Spleen (tissue), 13 donors: ENCODE measurements at places on chromosomes 7 and 10. TPM values are rescaled to one million over a fixed set of nuclear protein-coding genes. Genes with fewer than 3 reads are reported as not detected.

MACROH2A2 gene
- 2.6 TPM for polyA plus RNA-seq

HTR5A gene
- polyA plus RNA-seq, result not detected

GRCh38 chr10:124650820-124651401 lies 93.3 kb downstream of the FAM53B start:
- peak; percentile 87 for DNase-seq

DNA sequence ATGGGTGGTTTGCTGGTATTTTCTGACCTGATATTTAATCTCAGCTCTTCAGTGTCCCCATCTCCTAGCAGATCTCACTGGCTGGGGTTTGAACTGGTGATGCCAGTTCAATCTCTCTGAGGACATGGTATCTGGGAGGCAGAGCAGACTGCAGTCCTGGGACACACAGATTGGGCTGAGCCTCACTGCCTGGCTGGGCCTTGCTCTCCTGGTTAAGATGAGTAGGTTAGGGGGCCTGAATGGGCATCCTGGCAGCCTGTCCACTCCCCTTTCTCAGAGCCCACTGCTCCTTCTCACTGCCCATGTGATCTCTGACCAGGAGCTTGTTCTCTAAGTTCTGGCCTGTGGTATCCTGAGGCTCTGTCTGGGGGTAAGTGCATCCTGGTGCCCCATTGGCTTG lies 363.4 kb downstream of the GLRX3 start:
- DNase-seq, result no peak

DNA sequence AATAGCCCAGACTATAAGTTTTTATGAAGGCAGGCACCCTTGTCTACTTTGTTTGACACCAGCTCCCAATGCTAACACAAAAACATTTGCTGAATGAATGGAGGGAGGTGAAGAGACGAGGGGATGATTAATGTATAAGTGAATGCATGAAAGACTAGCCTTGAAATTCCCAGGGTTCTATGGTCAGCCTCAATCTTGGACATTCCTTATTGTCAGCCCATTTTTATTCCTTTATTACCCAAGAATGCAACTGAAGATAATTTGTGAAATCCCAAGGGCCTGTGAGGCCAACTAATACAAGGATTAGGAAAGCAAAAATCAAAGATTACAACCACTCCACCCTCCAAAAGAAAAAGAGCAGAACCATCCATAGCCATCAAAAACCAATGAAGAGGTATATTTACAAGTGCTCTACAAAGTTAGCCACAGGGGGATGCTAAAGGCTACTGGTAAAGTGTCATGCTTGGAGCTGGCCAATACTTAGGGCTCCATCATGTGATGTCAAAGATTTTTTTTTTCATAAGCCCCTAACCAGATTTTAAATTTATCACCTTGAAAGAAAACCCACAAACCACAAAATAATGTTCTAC lies 40.0 kb upstream of the ASAH2 start:
- DNase-seq, result no peak

DNA sequence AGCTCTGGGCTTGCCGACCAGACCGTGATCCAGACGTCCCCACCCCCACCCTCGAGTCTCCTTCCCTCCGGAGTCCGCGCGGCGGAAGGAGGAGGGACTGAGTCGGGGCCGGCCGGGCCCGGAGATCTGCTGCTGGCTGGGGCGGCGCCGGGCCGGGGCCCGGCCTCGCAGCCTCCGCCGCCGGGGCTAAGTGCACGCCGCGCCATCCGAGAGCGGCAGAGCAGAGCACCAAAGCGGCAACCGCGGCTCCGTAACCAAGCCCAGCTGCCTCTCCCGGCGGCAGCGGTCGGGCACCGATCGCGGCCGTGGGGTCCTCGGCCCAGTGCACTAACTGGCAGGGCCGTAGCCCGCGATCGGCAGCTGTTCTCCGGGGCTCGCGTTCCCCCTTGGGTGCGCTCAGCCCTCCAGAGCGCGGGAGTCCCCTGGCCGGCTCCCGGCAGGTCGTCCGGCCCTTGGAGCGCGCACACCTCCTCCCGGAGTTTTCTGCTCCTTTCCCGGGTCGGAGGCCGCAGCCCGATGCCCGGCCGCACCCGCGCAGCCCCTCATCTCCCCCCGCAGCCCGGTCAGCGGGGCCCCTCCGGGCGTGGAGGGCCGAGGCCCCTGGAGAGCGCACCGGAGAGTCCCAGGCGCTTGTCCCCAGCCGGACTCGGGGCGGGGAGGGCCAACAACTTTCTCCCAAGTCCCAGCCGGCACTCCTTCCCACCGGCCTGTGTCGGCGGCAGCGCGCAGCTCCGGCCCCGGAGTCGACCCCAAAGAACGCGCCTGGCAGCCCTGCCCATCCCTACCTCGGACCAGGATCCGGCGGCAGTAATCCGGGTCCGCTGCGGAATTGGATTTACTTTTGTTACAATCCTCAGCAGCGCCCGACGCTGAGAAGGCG lies 799 bp downstream of the VAX1 start:
- DNase-seq, result no peak

DNA sequence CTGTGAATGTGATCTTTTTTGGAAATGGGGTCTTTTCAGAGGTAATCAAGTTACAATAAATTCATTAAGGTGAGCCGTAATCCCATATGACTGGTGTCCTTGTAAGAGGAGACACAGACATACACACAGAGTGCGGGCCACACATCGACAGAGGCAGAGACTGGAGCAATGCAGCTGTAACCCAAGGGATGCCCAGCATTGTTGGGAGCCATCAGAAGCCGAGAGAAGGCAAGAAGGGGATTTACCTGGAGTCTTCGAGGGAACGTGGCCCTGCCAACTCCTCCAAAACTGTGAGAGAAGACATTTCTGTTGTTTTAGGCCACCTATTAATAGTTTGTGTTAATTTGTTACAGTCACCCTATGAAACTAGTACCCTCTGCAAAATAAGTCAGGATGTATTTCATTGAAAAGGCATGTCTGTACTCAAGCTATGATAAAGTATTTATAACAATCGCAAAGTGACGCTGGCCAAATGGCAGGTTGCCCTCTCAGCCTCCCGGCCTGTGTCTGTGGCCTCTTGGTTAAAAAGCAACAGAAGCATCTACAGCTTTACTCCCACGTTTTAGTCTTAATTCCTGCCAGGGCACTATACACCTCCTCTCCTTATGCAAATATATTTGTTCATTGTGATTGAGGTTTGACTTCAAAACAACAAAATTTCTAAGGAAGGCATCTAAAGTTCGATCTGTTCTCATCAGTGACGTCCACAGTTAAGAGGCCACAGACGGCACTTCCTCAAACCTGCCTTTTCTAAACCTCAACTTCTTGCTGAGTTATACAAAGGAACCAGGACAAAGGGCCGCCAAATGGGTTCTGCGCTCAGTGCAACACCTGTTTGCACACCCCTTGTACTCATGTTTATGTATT lies 46.8 kb downstream of the HIPK2 start:
- no peak for DNase-seq
